Stimulated activated CD8-positive, alpha-beta memory T cell treated with anti-CD3 and anti-CD28 coated beads, Interleukin-15, amount 100 ng/mL, for 48 hours (primary cell): ENCODE measurements at places on chromosomes 6 and 20.

DNA sequence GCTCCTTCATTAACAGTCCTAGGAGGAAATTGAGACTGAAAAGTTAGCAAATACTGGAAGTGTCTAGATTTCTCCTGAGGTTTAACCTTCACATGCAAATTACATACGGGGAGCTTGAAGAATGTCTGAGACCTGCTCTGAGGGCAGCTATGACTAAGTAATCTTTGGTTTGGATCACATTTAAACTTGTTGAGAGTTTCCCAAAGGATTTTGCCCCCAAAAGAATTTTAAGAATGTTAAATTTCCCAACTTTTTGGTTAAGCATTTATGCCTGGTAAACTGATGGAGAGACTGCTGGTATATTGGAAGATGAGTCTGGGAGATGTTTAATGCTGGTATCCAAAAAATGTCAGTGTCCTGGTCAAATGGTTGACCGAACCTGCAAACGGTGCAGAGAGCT, 97.0 kb downstream of the RREB1 start:
- DNase-seq, result no peak

DNA sequence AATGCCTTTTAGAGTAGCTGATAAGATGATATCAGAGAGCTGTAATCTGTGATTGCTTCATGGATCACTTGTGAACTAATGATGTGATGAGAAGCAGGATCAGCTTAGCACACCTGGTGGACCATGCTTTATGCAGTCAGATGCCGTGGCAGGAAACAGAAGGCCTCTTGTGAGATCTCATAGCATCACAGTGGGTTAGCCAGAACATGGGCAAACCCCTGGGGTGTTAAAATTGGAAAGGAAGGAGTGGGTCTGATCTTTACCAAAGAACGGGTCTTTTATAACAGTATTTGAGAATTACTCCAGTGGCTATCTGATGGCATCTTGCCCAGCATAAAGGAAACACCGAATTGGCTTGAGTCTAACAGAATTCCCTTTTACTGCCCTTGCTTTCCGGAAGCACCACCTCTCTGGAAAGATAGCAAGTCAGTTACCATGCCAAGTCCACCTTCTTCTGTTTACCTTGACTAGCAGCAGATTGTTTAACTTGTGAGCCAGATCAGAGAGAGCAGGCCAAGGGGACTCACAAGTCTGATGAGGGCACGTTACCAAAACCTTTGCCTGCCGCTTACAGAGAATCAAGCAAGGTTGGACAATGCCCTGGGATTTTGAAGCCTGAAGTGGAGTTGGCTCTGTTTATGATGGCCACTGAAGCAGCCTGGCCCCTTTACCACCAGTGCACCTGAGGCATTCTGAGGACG, 20.9 kb upstream of the SRF start:
- DNase-seq, result no peak

GRCh38 chr20:50655311-50655880, 35.9 kb downstream of the RIPOR3 start:
- no peak for DNase-seq

GRCh38 chr6:146915671-146916127, 288.5 kb upstream of the STXBP5 start:
- DNase-seq, result no peak

DNA sequence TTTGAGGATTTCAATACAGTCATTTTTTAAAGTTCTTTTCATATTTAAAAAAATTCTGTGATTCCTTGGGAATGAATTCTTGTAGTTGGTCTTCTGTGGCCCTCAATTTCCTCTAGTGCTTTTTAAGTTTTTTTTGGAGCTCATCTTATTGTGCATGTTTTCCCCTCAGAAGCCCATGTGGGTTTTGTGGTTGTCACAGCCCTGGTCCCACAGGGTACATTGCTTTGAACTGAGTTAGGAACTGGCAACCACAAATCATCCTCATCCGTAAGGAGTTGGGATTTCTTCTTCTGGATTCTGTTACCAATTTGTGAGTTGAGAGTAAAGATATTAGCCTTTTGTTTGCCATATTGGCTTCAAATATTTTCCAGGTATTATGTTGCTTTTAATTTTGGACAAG, 89.9 kb downstream of the AKAP7 start:
- no peak for DNase-seq

DNA sequence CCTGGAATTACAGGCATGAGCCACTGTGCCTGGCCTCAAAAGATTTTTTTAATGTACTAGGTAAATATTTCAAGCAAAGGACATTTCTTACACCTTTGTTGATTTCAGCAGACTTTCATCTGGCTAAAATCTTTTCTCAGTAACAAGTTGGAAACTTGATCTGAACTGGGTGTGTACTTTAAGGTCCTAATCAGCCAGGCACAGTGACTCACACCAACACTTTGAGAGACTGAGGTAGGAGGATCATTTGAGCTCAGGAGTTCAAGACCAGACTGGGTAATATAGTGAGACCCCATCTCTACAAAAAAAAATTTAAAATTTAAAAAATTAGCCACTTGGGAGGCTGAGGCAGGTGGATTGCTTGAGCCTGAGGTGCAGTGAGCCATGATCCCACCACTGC, 7.0 kb upstream of the RALGAPA2 start:
- DNase-seq, result no peak

DNA sequence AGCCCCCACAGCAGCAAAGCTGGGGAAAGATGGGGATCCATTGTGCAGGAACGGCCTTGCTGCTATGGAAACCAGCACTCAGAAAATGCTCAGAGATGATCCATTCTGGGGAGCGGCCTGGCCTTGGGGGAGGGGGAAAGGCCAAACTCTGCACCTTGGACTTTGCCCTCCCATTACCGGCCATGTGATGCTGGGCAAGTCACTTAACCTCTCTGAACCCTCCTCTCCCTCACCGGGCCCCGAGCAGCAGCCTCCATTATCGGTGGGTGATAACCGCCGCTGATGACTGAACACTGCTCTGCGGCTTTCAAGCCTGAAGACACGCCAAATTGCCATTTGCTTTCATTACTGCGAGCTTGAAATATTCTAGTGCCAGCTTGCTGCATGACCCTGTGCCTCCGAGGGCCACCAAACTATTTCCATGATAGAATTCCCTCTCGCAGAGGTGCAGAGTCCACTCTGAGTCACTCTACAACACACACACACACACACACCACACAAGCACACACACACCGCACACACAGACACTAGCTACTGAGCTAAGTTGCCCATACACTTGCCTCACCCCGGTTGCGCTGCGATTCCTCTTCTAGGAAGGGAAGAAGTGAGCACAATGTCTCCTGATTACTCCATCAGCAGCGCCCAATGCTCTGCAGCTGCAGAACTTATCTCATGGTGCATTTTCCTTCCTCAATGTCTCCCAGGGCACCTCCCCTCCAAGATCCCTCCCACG, 20.6 kb upstream of the SIRPA start:
- no peak for DNase-seq

GRCh38 chr6:40555092-40555491, 32.1 kb downstream of the LRFN2 start:
- DNase-seq, result no peak

GRCh38 chr6:114301596-114302219, 41.1 kb downstream of the HS3ST5 start:
- DNase-seq, result no peak

DNA sequence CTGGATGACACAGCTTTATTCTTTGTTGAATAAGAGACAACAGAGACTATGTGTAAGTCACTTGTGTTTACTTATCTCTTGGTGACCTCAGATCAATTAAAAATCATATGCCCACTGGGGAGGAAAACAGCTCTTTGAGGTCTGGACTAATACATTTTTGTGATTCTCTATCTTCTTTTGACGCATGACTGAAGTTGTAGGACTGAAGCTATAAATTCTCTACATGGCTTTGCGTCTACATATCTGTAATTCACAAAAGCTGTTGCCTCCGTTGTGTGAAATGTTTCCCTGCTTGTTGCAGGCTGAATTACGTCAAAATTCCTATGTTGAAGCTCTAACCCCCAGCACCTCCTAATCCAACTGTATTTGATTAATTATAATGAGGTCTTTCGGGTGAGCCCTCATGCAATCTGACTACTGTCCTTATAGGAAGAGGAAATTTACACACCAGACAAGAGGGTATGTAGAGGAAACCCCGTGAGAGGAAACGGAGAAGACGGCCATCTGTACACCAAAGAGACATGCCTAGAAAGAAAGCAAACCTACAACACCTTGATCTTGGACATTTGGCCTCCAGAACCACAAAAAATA, 481.6 kb downstream of the PRKN start:
- no peak for DNase-seq

GRCh38 chr20:42218621-42219374, 600.6 kb upstream of the CHD6 start:
- no peak for DNase-seq

DNA sequence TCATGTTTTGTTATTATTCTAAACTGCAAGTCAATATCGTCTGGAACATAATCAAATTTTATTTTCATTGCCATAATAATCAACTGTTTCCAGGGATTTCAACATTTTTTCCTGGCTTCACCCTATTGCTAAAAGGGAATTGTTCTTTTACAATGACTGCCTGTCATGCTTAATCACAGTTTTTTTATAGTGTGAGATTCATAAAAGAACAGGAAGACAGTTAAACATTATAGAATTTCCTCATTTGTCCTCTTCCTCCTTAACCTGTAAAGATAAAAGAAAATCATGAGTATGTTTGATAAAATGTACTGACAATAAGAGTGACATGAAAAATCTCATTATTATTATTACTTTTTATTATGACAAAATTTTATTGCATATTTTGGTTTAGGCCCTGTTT, 73.3 kb upstream of the CENPW start:
- DNase-seq, result no peak

DNA sequence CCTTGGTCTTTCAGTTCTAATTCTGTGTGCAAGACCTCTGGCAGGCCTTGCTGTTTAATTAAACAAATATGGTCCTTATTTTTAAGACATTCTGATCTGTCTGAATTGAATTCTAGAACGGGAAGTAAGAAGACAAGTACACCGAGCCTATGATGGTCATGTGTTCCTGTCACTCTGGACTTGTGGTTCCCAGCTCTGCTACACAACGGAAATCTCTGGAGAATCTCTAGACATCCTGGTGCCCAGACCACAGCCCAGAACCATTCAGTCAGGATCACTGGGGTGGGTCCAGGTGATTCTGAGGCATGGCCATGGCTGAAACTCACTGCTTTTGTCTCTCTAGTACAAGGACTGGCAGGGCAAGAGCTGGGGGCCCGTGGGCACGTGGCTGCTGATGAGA, 15.9 kb upstream of the KCNK16 start:
- no peak for DNase-seq
